RPMI8226 (cell line): ENCODE measurements at places on chromosomes 16 and 17.

- DNase-seq = peak; percentile 39
Observed at GRCh38 chr17:81701288-81702071, 1.7 kb upstream of the MRPL12 start.

GRCh38 chr16:88422733-88423447 lies 30.2 kb upstream of the ZFPM1 start:
- DNase-seq = no peak

DNA sequence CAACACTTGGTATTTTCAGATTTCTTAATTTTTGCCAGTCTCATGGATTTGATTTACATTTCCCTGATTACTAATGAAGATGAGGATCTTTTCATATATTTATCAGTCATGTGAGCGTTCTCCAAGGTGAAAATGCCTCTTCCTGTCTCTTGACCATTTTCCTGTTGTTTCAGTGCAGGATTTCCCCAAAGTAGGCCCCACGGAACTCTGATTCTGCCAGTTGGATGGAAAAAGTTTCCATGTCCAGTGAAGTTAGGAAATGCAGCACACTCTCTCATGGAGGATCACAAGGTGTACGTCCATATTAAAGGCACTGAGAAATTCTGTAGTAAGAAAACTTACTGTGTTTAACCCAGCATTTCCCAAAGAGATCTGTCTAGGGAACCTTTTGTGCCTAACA lies 16.5 kb upstream of the LIMD2 start:
- DNase-seq = no peak

- DNase-seq = no peak
Observed at GRCh38 chr17:35742496-35742895, 10.5 kb downstream of the GAS2L2 start.

GRCh38 chr16:85515319-85515745 lies 97.8 kb upstream of the GSE1 start:
- no peak for DNase-seq

GRCh38 chr16:88003736-88004135 lies 52.5 kb downstream of the BANP start:
- DNase-seq = no peak

- no peak for DNase-seq
Observed at GRCh38 chr17:32516450-32516849, 29.7 kb downstream of the CDK5R1 start.

DNA sequence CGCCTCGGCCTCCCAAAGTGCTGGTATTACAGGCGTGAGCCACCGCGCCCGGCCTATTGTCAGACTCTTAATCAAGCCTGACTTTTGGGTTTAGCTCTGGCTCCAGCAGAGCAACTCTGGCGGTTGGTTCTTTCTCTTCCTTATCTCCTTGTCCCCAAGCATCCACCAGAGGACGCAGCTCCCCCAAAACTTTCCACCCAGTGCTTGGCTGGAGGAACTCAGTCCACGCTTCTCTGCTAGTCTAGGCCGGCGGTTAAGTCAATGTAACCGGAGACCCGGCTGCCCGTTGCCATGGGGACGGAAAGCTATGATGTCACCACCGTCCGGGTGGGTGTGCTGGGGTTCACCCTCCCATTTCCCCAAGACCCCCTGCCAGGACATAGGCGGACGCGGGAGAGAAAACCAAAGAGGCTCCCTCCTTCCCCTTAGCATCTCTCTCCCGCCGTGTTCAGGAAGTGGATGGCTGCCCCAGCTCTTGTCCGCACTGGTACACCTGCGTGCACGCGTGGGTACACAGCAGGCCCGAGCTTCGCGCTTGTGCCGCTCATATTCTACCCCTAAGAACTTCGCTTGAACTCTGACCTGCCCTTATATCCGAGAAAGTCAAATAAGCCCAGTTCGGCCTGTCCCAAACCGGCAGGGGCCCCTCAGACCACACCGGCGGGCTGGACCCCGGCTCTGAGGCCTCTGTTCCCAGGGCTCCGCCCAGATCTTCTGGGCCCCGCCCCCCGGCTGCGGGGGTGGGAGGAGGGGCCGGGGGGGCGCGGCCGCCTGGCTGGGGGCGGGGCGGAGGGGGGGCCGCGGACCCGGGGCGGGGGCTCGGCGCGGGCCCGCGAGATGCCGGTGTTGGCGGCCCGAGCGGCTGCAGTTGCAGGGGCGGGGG lies at the start of gene RND2:
Gene RND2 (plus strand): TSS at position 825 of the 883 bp plus-strand sequence. CDS start 117 bp downstream, outside the sequence.
- DNase-seq = peak; percentile 87

DNA sequence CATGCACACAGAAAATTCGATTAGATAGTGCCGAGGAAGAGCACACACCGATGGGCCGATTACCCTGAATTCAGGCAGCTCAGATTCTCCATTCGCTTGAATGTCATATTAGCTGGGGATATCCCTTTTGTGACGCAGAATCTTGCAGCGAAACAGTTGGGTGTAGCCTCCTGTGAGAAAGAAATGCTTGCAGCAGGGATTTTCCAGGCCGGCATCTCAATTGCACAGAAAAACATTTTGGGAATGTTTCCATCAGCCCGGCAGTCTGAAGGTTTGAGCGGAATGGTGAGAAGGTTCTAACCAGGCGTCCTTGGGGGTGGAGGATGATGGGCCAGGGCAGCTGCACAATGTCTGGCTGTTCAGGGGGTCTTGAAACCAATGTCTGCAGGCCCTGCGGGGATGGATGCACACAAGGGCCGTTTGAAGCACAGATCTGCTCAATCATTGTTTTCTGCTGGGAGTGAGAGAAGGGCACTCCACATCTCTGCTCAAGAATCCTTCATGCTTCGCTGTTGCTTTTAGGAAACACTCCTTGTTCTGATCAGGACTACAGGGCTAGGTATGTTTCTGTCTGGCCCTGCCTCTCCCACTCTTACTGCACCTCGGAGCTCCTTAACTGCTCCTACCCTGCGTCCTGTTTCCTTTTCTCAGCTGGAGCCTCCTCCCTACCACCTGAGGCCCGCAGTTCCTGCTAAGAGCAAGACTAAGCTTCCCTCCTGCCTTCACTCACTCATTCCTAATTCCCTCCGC lies 94.6 kb downstream of the CMIP start:
- no peak for DNase-seq

DNA sequence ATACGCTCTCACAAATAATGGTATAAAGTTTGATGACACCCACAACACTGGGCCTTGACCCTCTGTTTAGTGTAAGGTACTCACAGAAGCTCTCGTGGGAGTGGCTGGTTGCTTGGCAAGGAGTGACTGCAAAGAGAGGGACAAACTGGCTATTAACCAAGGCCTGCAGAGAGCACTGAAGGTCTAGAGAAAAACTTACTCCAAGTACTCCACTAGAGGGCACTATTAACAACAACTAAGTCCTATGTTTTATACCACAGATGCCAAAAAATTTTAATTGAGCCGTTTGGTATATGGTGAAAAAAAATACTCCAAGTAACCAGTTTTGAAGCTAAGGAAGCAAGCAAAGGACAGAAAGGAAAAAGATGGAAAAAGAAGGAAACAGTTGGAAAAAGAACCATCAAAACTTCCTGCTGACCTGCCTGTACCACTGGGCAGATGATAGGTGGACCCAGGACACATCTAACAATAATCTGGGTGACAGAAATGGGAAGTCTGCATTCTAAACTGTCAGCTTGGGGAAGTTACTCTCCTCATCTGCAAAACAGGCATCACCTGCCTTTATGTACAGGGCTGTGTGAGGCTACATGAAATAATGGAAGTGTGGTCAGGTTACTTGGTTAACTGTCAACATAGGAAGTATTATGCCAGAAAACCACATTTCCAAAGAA lies 23.2 kb downstream of the DYNC1LI2 start:
- peak; percentile 63 for DNase-seq

- DNase-seq = no peak
Observed at GRCh38 chr16:78462288-78463208, 363.1 kb downstream of the WWOX start.

- DNase-seq = no peak
Observed at GRCh38 chr16:84254062-84254461, 14.2 kb upstream of the KCNG4 start.

DNA sequence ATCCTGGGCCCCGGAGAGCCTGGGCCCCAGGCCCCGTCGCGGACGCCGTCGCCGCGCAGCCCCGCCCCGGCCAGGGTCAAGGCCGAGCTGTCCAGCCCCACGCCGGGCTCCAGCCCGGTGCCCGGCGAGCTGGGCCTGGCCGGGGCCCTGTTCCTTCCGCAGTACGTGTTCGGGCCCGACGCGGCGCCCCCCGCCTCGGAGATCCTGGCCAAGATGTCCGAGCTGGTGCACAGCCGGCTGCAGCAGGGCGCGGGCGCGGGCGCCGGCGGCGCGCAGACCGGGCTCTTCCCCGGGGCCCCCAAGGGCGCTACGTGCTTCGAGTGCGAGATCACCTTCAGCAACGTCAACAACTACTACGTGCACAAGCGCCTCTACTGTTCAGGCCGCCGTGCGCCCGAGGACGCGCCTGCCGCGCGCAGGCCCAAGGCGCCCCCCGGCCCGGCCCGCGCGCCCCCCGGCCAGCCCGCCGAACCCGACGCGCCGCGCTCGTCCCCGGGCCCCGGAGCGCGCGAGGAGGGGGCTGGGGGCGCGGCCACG lies 36.8 kb upstream of the ZC3H18 start:
- no peak for DNase-seq

DNA sequence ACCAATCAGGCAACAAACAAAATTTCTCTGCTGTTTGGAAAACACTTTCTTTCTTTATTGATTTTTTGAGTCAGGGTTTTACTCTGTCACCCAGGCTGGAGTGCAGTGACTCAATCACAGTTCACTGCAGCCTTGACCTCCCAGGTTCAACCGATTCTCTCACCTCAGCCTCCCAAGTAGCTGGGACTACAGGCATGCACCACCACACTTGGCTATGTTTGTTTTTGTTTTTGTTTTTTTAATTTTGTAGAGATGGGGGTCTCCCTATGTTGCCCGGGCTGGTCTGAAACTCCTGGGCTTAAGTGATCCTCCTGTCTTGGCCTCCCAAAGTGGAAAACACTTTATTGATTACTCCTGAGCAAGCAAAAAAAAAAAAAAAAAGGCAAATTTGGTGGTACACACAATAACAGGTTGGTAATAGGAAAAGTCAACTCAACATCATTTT lies 276.4 kb downstream of the SOX9 start:
- no peak for DNase-seq

- DNase-seq = no peak
Observed at GRCh38 chr17:40541873-40542557, 23.3 kb downstream of the CCR7 start.

GRCh38 chr16:16158741-16159374 lies 64.4 kb downstream of the ABCC6 start:
- DNase-seq = no peak

DNA sequence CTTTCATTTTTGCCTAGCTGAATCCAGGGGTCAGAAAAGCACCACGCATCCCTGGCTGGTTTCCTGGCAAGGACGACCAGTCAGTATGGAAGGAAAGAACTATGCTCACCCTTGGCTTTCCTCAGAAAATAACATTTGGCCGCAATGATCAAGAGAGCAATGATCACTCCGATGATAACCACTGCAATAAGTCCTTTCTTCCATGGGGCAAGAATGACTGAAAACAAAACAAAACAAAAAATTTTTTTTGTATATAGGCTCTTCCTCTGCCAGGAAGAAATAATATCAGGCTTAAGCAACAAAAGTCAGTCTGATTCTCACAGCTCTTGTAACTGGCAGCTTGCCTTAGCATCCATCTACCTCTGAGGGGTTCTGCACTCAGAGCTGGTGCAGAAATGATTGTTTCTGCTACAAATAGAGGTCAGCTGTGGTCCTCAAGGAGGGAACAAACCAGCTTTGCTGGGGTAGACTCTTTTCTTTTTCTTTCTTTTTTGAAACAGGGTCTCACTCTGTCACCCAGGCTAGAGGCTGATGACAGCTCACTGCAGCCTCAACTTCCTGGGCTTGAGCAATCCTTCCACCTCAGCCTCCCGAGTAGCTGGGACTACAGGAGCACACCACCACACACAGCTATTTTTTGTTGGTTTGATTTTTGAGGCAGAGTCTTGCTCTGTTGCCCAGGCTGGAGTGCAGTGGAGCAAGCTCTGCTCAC lies 35.7 kb downstream of the PECAM1 start:
- no peak for DNase-seq

DNA sequence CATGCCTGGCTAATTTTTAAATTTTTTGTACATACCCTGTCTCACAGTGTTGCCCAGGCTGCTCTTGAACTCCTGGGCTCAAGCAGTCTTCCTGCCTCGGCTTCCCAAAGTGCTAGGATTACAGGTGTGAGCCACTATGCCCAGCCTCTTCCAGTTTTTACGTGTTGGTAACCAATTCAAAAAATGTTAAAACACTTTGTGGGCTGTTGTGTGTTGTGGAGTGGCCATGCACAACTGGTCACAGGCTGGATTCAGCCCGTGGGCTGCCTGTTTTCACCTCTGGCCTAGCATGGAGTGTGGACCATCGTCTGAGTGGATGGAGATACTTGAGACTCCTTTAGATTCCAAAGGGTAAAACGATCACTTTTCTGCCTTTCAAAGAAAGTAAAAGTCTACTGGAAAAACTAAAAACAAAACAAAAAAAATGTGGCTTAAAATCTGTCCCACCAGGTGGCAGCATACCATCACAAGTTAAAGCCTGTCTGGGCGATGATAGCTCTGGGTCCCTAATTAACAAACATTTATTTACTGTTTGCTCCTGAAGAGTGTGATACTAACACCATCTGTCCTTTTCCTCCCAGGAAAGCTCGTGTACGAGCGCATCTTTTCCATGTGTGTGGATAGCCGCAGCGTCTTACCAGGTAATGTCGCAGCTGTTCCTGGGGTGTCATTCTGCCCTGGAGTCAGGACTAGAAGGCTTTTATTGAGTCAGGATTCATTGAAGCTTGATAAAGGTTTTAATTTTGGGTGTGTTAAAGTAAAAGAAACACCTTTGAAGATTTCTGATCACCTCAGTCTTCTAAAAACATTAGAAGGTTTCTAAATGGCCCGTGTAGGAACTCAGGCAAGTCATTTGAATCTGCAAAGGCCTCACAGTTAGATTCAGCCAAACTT lies 45.8 kb downstream of the VPS35L start:
- peak; percentile 61 for DNase-seq

GRCh38 chr17:7219812-7220592 lies at the start of the genes ACADVL and DLG4:
TSS of gene ACADVL (plus strand) at chr17:7219938. CDS start at chr17:7219985, 47 bp downstream.
TSS of gene DLG4 (minus strand) at chr17:7219836.
- DNase-seq = peak; percentile 80

- peak; percentile 74 for DNase-seq
Observed at GRCh38 chr16:67542464-67542863, 13.8 kb downstream of the RIPOR1 start.

GRCh38 chr17:74922694-74923537 lies at the start of gene USH1G:
TSS of gene USH1G (minus strand) at chr17:74923255. CDS start at chr17:74923073, 182 bp downstream.
- no peak for DNase-seq

- DNase-seq = no peak
Observed at GRCh38 chr16:50311891-50312501, 45.6 kb downstream of the ADCY7 start.

GRCh38 chr16:53509906-53510703 lies 7.1 kb upstream of the AKTIP start:
- peak; percentile 58 for DNase-seq

GRCh38 chr17:37483311-37484039 lies 6.2 kb upstream of the DUSP14 start:
- no peak for DNase-seq
